ENCODE measurements at places on chromosomes 7 and 10.

DNA sequence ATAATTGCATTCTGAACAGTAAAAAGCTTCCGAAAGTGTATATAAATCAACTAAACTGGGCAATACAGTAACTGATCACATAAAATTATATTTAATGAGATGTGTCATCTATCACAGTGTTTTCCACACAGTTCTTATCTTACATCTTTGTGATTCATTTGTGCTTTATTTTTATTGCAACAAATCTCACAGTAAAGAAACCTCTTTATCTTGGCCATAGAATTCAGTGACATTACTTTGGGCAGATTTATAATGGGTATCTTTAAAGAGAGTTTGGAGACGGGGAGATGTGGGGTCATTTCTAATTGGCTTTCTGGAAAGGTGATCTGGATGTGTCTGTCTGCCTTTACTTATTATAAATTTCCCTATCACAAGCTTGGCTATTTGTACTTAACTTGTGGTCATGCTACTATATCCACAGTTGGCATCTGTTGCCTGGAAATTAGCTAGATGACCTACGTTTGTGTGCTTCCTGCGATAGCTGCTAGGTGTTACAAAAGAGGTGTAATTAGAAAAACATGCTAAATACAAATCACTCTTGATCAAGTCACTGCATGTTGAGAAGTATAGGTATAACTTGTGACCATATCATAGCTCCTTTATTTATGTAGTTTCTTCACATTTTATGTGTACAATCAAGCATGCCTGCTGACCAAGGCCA lies 123.8 kb downstream of the ARID5B start:
- no peak for DNase-seq

GRCh38 chr10:5623081-5623748 lies 43.2 kb downstream of the ASB13 start:
- DNase-seq, result peak; percentile 74

GRCh38 chr10:86315549-86315942 lies 51.0 kb downstream of the GRID1 start:
- DNase-seq, result no peak

DNA sequence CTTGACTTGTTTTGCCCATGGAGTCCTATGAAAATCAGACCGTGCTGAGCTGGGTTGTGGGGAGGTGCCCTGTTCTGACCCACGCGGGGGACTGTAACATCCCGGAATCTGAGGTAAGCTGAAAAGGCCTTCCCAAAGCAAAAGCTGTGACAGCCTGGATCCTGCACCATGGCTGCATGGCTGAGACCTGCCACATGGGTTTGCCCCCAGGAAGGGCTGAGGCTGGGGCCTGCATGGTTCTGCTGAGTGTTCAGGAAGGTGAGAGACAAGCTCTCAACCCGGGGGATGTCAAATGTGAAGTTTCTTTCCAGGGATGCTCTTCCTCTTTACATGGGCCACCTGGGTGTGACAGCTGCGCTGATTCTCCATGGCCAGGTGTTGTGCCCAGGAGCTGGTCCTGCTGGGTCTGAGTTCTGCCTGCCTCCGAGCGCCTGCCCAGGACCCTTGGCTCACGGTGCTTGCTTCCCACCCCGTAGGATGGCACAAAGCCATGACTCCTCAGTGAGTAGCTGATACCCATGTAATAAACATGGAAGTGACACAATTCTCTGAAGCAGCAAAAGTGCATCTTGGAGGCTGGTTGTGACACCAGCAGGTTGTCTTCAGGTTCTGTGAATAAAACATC lies 58.3 kb downstream of the VIPR2 start:
- no peak for DNase-seq

DNA sequence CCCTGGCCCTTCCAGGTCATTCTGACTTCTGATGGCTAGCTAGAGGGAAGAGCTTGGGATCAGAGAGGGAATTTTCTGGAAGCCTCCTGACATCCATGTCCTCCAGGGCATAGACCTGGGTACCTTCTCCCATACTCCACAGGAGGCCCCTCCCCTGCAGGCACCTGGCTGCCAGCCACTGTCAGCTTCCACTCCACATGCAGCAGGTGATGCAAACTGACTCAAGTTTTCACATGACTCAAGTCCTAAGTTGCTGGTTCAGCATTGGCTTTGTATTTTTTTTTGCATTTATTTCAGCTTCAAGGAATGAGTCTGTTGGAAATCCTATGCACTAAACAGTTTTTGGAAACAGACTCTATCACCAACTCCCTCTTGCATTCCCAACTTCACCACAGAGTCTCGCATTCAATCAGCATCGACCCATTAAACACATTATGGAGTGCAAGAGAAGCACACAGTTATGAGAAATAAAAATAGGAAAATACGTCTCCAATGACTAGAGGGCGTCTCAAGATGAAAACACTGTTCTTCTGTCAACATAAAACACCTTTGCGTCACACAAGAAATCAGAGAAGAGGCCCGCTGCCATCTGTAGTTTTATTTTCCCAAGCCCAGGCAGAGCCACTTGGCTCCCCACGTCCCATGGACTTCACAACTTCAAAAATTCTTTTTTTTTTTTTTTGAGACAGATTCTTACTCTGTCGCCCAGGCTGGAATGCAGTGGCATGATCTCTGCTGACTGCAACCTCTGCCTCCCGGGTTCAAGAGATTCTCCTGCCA lies 362.6 kb upstream of the MGMT start:
- DNase-seq, result peak; percentile 4

DNA sequence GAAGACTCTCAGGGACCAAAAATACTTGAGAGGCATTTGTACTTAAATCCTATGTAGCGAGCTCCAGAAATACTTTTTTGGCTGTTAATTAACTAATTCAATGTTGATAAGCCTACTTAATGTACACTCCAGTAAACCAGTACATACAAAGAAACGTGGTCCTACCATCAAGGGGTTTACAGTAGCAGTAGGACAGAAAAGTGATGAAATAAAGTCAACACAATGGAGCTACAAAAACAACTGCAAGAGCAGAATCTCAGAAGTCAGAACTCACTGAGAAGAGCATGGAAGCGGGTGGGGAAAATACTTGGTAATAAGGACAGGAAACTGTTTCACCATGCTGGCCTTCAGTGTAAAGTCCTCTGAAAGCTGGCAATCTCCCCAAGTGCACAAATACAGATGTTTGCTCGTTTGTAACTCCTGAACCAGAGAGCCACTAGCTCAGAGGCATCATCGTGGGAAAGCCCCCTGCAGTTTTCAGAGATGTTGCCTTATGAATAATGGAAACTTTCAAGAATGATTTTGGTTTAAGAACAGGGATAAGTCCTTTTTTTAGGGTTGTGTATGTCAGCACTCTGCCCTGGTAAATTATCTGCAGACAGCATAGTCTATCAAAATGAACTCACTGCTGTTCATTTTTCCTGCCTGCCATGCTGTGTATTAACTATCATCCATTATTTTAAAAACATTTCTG lies 233.2 kb downstream of the SORCS1 start:
- DNase-seq, result no peak

Data from IMR-90 (cell line).